ENCODE measurements at places on chromosomes 16 and 17.

GRCh38 chr16:12420661-12421209 lies 383.0 kb downstream of the CPPED1 start:
- no peak for DNase-seq

DNA sequence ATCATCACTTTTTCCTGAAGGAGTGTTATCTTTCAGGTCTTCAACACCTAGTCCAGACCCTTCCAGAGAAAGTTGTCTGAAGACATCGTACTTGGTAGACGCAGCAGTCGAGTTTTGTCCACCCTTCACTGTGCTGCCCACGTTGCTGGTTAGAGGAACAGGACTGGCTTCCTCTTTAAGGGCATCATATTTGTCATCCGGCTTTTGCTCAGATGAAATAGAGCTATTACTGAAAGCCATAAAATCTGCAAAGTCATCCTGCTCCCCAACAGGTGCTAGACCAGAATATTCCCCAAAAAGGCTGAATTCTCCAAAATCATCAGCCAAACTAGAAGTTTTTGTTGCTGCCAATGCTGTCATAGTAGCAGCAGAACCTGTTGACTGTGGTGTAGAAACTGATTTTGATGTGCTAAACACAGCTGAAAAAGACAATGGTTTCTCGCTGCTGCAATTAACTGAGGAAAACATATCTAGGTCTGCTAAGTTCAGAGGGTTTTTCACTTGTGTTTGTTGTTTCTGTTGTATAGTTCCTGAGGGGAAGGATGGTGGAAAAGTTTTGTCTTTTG lies 55.7 kb downstream of the SYNRG start:
- DNase-seq: no peak

- no peak for DNase-seq
These were observed 63.2 kb downstream of the RPH3AL start for GRCh38 chr17:289409-289808.

DNA sequence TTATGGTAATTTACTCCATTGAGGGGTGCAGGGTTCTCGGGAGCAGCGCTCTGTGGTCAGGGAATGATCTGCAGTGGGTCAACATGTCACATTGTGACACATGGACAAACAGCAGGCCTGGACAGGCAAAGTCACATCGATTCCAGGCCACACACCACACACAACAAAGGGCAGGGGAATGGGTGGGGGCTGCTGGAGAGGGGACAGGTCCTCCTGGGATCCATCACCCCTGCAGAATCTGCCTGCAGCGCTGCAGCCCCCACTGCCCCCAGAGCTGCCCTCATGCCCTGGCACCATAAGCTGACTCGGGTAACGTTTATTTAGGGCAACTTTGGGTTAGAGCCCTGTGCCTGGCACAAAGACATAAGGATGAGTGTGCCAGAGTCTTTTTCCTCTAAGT lies 9.1 kb downstream of the PEMT start:
- DNase-seq: no peak

GRCh38 chr17:78528541-78528940 lies 48.7 kb downstream of the DNAH17 start:
- no peak for DNase-seq

GRCh38 chr16:67169642-67170167 lies 633 bp upstream of the NOL3 start:
- peak; percentile 77 for DNase-seq

GRCh38 chr16:23539984-23540816 lies 16.9 kb downstream of the EARS2 start:
- no peak for DNase-seq

GRCh38 chr17:5715478-5715877 lies 131.2 kb upstream of the NLRP1 start:
- DNase-seq: no peak

GRCh38 chr17:79414793-79415211 lies 196.0 kb downstream of the RBFOX3 start:
- no peak for DNase-seq

- DNase-seq: no peak
These were observed 18.0 kb upstream of the SLC16A5 start for GRCh38 chr17:75069783-75070182.

- no peak for DNase-seq
These were observed 16.1 kb downstream of the MGRN1 start for GRCh38 chr16:4640572-4641305.

DNA sequence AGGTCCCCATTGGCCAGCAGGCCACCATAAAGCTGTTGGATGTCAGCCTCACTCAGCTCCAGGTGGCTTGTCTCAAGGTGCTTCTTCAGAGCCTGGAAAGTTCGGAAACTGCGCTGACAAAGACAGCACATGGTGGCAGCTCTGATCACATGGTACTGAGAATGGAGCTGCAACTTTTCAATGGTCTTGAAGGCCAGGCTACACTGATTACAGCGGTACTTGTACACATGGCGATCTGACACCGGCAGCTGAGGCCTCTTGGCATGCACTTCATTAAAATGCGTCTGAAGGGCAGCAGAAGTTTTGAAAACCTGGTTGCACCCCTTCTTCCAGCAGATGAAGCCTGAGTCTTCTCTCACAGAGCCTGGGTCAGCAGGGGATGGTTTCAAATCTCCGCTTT lies 249.7 kb downstream of the ZFHX3 start:
- no peak for DNase-seq

- no peak for DNase-seq
These were observed 149.6 kb upstream of the CIBAR2 start for GRCh38 chr16:85261657-85262557.

DNA sequence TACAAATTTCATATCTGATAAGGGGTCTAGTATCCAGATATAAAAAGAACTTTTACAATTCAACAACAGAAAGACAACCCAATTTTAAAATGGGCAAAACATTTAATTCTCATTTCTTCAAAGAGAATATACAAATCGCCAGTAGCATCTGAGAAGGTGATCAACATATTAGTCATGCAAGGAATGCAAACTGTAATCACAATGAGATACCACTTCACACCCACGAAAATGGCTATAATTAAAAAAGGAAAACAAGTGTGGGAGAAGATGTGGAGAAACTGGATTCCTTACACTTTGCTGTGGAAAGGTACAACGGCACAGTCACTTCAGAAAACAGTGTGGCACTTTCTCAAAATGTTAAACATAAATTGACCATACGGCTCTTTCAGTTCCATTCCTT lies 168.2 kb downstream of the VPS53 start:
- no peak for DNase-seq

Data from stimulated activated CD8-positive, alpha-beta memory T cell treated with anti-CD3 and anti-CD28 coated beads, Interleukin-4, amount 100 ng/mL, for 48 hours (primary cell).